ENCODE measurements at places on chromosomes 2 and 18. TPM values are rescaled to one million over a fixed set of nuclear protein-coding genes. Genes with fewer than 3 reads are reported as not detected.

TUBA4A gene
- 193 TPM for total RNA-seq

G6PC2 gene
- total RNA-seq, result not detected

GNLY gene
- 3.1 TPM for total RNA-seq

DAW1 gene
- not detected for total RNA-seq

SERPINB10 gene
- not detected for total RNA-seq

TTC32 gene
- total RNA-seq, result 5.2 TPM

CRYGA gene
- total RNA-seq, result not detected

FBXO41 gene
- 1.4 TPM for total RNA-seq

CD8B gene
- 3.9 TPM for total RNA-seq

CHRNA1 gene
- not detected for total RNA-seq

MAL gene
- total RNA-seq, result 560 TPM

MTERF4 gene
- 34.0 TPM for total RNA-seq

RGPD4 gene
- total RNA-seq, result not detected

ACTG2 gene
- total RNA-seq, result 37.7 TPM

KCTD1 gene
- 59.8 TPM for total RNA-seq

CRYGC gene
- total RNA-seq, result not detected

AQP4 gene
- total RNA-seq, result not detected

FABP1 gene
- not detected for total RNA-seq

TANC1 gene
- total RNA-seq, result 47.9 TPM

RAPGEF4 gene
- 2.9 TPM for total RNA-seq

E2F6 gene
- 9.5 TPM for total RNA-seq

UGT1A5 gene
- 9.7 TPM for total RNA-seq

RNF144A gene
- 11.6 TPM for total RNA-seq

ANKRD30B gene
- total RNA-seq, result not detected

MATN3 gene
- total RNA-seq, result not detected

LAMA3 gene
- total RNA-seq, result 81.3 TPM

SLC1A4 gene
- 15.3 TPM for total RNA-seq

CTNNA2 gene
- total RNA-seq, result not detected

FSIP2 gene
- 0.12 TPM for total RNA-seq

LBX2 gene
- total RNA-seq, result 0.57 TPM
